ENCODE measurements at places on chromosomes 5 and 9.

- no peak for DNase-seq
These were observed 96.8 kb downstream of the VAV2 start for GRCh38 chr9:133895335-133895734.

DNA sequence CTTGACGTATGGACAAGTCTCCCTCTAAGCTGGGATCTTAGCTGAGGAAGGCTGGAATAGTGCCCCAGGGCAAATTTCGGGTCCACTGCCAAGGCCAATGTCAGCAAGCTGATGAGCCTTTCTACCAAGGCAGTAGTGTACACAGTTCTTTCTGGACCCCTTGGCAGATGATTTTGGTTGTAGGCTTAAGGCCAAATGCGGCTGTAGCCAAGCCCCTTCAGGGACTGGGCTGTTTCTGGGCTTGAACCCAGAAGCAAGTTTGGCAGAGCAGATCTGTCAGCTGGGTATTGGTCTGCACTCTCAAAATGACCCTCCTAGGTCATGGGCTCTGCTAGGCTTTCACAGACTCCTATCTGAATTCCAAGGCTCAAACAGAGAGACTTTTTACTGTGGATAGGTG lies 121.6 kb downstream of the ADAMTSL1 start:
- DNase-seq: no peak

DNA sequence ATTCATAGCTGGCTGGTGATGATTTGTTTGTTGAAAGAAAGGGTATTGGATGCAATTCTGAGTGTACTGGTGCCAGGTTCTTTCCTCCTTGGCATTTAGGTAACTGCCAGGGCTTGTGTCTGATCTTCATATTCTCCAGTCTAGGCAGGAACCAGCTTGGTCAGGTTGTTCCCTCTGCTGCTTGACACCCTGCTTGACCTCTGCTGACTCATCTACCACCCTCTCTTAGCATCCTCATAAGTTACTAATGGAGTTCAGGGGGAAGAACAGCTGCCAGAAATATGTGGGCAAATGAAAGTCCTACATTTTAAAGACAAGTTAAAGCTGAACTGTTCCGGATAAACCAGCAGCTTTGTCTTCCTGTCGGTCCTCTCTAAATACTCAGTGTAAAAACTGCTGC lies 116.1 kb upstream of the TNC start:
- no peak for DNase-seq

GRCh38 chr9:92992549-92992948 lies 45.2 kb downstream of the FGD3 start:
- DNase-seq: no peak

- DNase-seq: no peak
These were observed 47.4 kb downstream of the ANKRD33B start for GRCh38 chr5:10611290-10611689.

GRCh38 chr5:32733590-32734340 lies 22.6 kb downstream of the NPR3 start:
- DNase-seq: no peak

Measured in CD4-positive, alpha-beta T cell treated with Interleukin-6 at 100 ng/mL for 8 hours (primary cell).